Gastroesophageal sphincter (tissue), 4 donors: ENCODE measurements at places on chromosomes 6 and 20. TPM values are rescaled to one million over a fixed set of nuclear protein-coding genes. Genes with fewer than 3 reads are reported as not detected.

DNA sequence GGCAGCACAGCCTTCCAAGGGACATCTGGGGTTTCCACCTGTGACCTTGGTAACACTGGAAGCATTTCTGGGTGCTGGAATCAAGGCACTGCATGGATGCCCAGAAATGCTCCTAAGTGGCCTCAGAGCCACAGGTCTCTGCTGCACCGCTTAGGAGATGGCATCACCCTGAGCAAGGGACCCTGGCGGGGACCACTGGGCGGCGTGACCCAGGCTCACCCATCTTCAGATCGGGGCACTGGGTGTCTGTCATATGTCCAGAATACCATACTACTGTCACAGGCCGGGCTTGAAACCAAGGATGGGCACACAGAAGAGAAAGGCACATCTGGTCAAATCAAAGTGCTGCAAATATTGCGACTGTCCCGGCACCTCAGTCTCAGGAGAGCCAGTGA lies 45.9 kb downstream of the SSR1 start:
- no peak for ATAC-seq

DNA sequence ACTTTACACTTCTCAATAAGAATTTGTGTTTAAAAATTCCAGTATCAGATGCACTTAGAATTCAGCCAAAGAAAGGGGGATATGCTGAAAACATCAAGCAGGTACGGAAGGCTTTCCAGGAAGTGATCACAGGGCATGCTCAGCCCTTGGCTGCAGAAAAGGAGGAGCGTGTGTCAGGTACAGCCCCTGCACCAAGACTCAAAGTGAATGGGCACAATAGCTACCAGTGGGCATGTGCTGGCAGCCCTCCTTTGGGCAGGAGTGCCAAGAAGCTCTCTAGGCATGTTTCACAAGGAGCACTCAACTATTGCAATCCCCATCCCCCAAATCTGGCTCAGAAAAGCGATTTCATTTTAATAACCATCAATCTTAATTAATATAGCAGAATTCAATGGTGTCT lies 298.8 kb downstream of the GMDS start:
- ATAC-seq: no peak

- ATAC-seq: no peak
Observed at GRCh38 chr20:14264869-14265268, 72.5 kb downstream of the FLRT3 start.

DNA sequence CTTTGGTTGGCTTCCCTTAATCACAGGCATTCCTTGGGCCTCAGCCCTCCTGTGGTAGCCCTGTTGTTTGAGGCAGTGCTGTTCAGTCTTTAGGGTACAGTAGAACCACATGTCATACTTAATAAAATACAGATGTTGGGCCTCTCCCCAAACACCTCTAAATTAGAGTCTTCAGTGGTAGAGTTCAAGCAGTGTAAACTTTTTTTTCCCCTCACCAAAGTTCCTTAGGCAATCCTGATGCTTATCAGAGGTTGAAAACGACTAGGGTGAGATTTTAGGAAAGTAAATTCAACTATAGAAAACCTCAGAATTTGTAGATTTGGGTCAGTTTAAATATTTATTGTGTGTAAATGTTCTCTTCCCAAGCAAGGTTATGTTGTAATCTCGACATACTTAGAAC lies 44.6 kb downstream of the BLTP3A start:
- no peak for ATAC-seq

GRCh38 chr6:138654715-138655634 lies 118.6 kb upstream of the CCDC28A start:
- no peak for ATAC-seq

UBE2C gene
- 0.72 TPM for total RNA-seq

UBD gene
- not detected for total RNA-seq

BTN1A1 gene
- not detected for total RNA-seq

KHDRBS2 gene
- total RNA-seq: not detected

NOL7 gene
- total RNA-seq: 92.4 TPM
